ENCODE measurements at places on chromosomes 2 and 18.

DNA sequence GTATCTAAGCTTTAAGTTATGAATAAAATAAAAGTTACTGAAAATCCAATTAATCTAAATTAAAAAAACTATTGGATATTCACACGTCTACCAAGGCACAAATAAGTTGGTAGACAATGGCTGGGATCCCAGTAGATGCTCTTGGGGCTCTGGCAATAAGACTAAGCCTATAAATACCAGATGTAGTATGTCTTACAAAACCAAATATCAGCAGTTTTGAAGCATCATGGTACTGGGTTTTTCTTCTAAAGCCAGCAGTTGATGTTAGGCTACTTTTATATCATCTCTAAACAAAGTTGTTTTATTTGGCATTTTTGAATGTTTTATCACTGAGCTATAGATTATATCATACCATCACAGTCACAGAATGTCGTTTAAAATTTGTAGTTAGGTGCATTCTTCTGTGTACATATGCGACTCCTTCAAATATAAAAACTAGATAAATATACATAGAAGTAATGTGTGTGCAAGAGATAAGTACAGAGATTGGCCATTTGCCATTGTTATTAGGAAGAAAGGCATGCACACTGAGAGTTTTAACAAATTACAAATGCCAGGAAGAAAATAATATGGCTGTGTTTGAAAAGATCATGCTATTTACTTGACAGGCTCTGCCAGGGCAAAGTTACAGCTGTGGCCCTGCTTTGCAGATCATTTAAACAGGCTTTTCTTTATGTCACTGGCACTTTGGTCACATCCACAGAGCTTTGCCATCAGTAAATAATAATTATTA is 21.6 kb upstream of the TMEM17 start:
- no peak for DNase-seq

DNA sequence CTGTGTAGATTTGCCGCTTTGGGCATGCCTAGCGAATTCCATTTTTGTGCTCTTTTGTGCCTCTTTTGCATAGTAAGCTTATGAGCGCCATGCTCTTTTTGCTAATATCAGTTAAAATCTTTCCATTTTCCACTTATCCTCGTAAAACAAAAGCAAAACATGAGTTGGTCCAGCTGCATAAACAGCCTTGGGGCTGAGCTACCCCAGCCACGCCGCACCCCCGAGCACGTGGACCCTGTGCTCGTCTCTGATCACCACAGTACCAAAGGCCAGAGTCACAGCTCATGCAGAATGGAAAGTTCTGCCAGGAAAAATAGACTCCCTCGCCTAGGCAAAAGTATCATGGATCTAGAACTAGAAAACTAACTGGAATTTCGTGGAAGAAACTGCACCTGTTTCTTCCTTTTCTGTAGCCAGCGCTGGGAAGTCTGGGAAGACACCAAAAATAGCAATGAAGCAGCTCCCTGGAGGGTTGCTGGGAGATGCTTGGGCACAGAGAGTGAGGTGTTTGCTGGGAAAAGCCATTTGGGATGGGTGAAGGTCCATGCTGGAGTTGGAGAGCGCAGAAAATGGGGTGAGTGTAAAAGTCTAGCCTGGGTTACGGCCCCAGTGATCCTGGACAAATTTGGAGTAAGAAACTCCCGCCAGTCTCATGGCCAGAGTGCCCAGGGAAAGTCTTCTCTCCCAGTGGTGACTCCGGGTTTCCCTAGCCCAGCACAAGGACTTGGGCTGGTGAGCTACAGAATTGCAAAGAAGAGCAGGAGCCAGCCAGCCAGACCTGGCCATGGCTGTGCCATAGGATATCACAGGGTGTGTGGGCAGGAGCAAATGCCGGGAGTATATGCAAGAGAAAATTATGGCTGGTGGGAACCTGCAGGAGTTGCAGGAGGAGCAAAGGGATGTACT is 218.4 kb downstream of the GBX2 start:
- no peak for DNase-seq

DNA sequence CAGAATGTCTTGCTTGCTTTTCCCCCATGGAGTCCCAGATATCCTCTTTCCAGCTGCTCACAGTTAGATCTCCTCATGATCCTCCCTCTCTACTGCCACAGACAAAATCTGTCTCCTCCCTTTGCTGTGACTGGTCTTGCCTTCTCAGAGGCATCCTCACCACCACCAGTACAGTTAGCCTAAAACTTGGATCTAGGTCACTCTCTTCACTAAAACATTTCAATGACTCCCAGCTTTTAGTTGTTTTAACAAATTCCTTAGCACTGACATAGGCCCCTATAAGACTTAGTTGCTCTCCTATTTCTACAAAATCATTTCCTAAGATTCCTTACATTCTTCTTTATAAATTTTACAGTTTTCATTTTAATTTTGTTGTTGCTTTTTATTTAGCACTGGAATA is 734.2 kb upstream of the CHAC2 start:
- no peak for DNase-seq

DNA sequence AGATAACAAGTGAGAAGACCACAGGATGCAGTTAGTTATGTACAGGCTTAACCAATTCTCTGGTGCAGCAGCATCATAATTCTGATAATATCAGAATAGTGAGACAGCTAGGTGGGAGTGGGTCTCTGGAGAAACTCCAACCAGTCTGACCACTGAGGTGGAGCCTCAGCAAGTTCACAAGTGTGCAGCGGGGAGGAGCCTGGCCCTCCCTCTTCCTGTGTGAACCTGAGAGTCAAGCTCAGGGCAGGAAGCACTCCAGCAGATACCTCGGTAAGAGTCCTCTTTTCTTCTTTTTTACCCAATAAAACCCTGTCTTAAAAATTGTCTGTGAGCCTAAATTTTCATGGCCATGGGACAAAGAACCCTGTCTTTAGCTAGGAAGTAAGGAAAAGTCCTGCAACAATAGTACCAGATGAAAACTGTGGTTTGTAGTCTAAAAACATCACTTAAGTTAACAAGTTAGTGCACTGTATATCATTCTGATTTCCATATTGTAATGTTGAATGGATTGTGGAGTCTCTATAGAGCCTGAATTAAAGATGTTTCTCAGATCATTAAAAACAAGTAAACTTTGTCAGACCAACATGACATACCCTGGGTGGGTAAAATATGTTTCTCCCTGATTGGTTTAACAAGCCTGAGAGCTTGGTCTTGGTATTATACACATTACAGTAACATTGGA is 370.8 kb downstream of the TMEM182 start:
- DNase-seq = no peak

- DNase-seq = no peak
Observed at GRCh38 chr2:38907743-38908562, 18.3 kb downstream of the ARHGEF33 start.

GRCh38 chr18:62702259-62702658 is 13.1 kb upstream of the PHLPP1 start:
- no peak for DNase-seq

- DNase-seq = no peak
Observed at GRCh38 chr18:31510319-31510718, 12.3 kb downstream of the DSG2 start.

- no peak for DNase-seq
Observed at GRCh38 chr2:99656994-99657393, 167.2 kb upstream of the REV1 start.

DNA sequence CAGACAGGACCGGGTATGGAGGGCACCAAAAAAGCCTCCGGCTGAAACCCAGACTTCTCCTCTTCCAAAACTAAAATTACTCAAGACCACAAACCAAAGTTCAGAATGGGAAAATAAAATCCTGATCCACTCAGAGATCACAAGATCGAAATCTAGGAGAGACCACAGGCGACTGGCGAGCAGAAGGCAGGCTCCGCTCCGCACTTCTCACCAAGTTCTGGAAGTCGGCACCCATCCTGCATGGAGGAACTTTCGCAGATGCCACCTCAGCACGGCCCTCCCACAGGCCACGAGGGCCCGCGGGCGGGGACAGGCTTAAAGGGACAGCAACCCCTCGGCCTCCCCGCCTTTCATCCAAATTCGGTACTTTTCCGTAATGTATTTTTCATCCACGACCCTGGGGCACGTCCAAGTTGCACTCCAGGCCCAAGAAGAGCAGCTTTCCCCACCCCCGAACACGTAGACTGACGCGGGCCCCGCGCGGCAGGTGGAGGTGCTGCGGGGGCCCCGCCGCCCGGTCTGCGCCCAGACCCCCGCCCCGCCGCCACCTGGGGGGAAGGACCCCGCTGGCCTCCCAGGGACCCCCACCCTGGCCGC is 43.7 kb downstream of the HDLBP start:
- peak; percentile 94 for DNase-seq

- no peak for DNase-seq
Observed at GRCh38 chr2:161448431-161448830, 32.3 kb downstream of the TBR1 start.

GRCh38 chr2:54081574-54081973 is 33.8 kb upstream of the ACYP2 start:
- no peak for DNase-seq

- no peak for DNase-seq
Observed at GRCh38 chr18:50656841-50657470, 97.1 kb downstream of the MAPK4 start.

- no peak for DNase-seq
Observed at GRCh38 chr2:163453920-163454319, 281.9 kb downstream of the FIGN start.

GRCh38 chr2:6934758-6935651 is 17.8 kb downstream of the RNF144A start:
- DNase-seq = no peak

DNA sequence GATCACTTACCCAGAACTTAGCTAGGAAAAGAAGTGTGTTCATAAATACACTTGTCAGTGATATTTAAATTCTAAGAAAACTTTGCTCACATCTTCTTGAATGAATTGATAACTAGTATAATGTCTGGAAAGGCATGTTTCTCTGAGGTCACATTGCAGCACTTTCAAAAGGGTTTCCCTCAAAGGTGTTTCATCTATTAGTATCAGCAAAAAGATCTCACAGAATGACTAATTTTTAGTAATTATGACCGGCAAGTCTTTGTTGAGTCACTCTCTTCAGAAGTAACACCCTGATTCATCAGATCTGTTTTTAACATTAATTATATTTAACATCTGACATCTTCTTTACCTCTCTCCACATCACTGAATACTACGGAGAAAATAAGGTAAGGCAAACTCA is 222.3 kb downstream of the IKZF2 start:
- no peak for DNase-seq

GRCh38 chr2:215104226-215104625 is 34.2 kb downstream of the ABCA12 start:
- no peak for DNase-seq

DNA sequence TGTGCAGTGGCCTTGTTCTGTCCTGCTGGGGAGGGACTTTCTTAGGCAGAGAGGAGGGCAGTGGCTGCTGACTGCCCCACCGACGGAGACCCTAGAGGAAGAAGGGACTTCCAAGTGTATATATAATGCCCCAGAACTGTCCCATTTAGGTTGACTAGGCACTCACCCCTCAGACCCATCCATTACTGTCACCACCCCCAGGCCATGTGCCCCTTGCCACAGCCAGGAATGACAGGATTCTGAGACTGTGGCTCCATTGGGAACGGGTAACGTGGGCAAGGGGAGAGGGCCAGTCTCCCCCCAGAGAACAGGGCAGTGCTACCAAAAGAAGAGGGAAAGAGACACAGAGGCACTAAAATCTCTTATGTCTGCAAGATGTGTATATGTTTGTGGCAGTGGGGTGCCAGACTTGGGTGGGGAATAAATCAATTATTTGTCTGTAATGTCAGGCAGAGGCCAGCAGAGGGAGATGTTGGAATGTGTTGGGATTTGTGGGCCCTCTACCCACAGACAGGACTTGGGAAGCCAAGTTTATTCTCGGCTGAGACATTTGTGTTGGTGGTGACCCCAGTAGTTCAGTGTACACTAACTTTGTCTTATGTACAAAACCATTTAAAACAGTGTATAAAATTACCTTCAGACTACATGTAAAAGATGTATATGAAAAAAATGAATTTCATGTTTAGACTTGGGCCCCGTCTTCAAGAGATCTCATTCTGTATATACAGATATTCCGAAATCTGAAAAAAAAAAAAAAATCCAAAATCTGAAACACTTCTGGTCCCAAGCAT is 24.0 kb upstream of the TMEM37 start:
- no peak for DNase-seq

- DNase-seq = no peak
Observed at GRCh38 chr18:12109836-12110235, 16.2 kb downstream of the ANKRD62 start.

- no peak for DNase-seq
Observed at GRCh38 chr2:33136056-33136455, 189.3 kb downstream of the LTBP1 start.

DNA sequence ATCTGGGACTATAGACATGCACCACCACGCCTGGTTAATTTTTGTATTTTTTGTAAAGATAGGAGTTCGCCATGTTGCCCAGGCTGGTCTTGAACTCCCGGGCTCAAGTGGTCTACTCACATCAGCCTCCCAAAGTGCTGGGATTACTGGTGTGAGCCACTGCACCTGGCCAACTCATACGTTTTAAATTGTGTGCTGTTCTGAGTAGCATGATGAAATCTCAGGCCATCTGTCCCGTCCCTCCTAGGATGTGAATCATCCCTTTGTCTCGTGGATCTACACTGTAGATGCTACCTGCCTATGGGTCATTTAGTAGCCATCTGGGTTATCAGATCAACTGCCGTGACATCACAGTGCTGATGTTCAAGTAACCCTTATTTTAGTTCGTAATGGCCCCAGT is 38.5 kb upstream of the RMP24 start:
- no peak for DNase-seq

- DNase-seq = no peak
Observed at GRCh38 chr2:150847578-150847977, 360.1 kb upstream of the RND3 start.

DNA sequence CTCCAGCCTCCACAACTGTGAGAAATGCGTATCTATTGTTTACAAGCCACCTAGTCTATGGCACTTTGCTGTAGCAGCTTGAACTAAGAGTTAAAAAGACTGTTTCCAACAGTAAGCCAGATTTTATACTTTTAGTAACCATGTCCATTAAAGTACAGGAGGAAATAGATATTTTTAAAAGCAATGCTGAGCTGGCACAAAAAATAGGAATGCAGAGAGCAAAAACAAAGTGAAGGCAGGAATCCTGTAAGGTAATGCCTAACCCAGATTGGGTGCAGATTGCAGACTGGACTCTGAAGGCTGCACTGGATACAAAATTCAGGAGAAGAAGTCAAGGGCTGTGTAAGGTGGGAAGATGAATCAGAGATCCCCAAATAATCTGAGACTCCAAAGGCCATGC is 55.5 kb downstream of the SH3YL1 start:
- no peak for DNase-seq

GRCh38 chr2:121348128-121348740 is 63.2 kb upstream of the TFCP2L1 start:
- peak; percentile 12 for DNase-seq

DNA sequence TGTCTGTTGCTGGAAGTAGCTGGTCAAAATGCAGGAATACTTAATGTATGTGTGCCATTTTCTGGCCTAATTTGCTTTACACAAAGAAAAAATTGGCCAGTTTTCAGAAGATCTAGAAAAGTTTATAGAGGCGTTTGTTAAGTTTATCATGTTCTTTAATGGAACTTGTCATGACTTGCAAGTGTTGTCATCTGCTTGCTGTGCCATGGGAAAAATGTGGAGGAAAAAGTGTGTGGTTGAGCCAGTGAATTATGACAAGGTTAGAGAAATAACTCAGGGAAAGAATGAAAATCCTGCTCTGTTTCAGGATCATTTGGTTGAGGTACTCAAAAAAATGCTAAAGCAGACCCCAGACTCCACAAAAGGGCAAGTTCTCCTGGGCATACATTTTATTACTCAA is 301.6 kb upstream of the CDH2 start:
- DNase-seq = no peak

- DNase-seq = no peak
Observed at GRCh38 chr2:219527076-219527394, 12.8 kb downstream of the ASIC4 start.
